ENCODE measurements at places on chromosomes 11 and 22.

DNA sequence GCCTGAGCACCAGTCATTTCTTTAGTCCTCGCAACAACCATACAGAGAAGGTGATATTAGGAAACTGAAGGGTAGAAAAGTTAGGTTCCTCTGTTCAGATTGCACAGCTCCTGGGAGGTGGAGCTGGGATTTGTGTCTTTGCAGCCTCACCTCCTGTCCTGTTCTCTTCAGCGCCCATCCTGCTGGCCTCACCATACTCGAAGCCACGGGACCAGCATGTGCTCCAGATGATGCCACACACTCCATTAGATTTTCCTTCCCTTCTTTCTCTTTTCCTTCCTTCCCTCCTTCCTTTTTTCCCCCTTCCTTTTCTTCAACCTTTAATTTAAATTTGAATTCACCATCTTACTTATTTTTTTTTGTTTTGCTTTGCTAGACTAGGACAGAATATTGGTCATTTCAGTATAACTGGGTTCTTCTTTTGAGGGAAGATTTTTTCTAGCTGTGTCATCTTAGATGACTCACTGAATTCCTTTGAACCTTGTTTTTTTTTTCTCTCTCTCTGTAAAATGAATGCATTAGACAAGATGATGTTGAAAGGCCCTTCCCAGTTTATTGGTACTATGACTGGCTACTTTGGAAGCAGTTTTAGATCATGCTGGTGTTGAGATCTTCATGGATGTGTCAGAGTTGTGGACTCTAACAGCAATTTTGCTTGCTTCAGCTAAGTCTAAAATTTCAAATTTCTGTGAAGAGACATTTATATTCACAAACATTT is 662.5 kb upstream of the TENM4 start:
- DNase-seq = peak; percentile 96

DNA sequence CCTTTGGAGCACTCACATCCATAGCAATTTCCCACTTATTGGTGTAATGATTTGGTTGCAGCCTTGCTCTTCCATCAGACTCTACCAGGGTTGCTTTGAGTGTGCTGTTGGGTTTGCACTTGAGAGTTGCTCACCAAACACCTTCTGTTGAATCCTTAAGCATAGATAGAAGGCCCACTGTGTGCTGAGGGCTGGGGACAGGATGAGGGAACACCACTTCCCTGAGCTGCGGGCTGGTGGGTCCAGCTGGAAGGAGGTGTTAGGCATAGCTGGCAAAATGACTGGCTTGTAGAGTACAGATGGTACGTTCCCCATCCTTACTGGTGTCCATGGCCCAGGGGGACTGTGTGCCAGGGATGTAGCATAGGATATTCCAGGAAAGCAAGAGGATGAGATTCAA is 3.9 kb downstream of the PRDM11 start:
- no peak for DNase-seq

- no peak for DNase-seq
Observed at GRCh38 chr11:20658135-20658534, 11.3 kb upstream of the NELL1 start.

GRCh38 chr22:28999510-28999909 is 62.1 kb downstream of the C22orf31 start:
- DNase-seq = no peak

DNA sequence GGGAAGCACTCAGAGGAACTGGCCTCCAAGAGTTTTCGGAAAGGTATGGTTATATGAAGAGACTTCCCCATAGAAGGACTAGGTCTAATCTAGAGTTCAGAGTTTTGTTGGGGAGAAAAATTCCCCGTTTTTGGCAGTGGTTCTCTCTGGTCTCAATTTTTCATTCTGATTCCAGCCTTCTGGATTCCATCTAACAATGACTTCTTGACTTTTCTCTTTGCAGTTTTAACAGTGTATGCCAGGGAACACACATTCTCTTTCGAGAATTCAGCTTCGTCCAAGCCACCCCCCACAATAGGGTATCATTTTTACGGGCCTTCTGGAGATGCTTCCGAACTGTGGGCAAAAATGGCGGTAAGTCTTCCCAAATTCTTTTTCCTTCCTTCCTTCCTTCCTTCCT is 115.6 kb downstream of the CSTPP1 start:
- DNase-seq = no peak

DNA sequence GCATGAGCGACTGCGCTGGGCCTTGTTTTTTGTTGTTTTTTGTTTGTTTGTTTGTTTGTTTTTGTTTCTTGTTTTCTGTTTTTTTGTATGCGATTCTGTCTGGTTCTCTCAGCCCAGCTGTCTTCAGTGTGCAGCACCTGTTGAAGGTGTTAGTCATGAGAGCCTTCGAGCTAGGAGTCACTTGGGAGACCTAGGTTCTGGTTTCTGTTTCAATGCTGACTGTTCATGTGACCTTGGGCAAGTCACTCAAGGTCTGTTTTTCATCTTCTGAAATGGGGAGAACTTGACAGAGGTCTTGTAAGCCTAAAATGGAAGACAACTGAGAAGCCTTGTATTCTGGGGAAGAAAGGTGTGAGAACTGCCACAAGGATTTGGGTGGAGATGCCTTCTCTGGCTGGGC is 1.8 kb downstream of the DCPS start:
- DNase-seq = no peak

DNA sequence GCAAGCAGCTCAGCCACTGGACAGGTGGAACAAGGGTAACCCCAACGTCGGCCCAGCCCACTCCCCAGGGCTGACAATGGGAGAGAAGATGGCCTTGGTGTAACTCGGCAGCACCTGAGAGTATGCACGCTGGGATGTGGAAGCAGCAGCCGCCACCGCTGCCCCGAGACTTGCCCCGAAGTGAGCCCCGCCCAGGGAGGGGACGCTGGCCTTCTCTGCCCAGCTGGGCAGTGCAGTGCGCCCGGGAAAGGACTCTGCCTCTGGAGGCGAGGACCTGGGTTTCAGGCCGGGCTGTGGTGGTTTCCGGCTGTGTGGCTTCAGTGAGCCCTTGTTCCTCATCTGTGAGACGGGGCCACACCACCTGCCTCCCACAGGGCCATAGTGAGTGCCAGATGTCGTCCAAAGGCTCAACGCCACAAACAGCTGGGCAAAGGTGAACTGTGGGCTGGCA is 8.6 kb upstream of the POLDIP3 start:
- DNase-seq = no peak

GRCh38 chr11:131581046-131581445 is 210.6 kb downstream of the NTM start:
- DNase-seq = no peak

Measured in BJ (cell line).